AG09309 (cell line): ENCODE measurements at places on chromosomes 7 and 10.

DNA sequence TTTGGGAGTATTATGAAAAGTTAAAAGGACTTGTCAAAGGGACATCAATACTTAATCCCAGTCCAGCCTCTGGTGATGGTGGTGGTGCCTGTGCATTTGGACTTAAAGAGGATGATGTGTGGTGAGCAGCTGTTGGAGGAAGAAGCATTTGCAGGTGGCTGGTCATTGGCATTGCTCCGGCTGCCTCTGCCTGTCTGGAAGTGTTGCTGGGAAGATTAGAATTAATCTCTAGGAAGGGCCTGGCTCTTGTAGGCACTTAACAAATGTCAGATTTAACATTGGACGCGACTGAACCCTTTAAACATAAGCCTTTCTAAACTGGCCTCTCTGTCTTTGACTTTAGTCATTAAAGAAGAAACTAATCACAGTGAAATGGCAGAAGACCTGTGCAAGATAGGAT, 58.8 kb downstream of the FIGNL1 start:
- no peak for DNase-seq

GRCh38 chr10:127587668-127588365, 38.7 kb downstream of the NPS start:
- no peak for DNase-seq

DNA sequence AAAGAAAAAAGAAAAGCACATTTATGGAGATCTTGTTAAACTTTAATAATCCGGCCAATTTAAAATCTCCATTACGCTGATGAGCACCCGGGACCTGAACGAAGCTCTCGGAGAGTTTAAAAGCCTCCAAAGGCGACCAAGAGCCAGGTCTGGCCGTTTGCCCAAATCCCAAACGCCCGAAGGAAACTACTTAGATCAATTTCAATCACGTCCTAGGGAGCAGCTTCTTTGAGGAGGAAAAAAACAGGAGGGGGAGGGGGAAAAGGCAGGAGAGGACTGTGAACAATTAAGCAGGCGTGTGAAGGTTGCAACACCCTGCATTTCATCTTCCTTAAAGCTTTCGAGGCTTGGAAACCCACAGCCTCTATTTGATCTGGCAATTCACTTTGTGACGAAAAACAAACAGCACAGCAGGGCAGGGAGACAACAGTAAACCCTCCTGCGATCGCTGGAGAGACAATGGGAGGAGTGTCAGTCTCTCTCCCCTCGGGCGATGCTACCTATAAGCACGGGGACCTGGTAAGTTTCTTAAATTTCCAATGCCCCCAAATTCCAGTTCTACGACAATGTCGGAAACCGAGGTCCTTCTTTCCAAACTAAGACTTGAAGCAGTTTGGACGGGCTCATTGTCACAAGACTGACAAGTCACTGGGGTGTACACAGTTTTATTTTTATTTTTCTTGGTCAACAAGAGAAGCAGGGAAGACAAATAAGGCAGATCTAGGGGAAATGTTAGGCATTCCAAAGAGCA, 1.2 kb downstream of the KLF6 start:
- DNase-seq: no peak

DNA sequence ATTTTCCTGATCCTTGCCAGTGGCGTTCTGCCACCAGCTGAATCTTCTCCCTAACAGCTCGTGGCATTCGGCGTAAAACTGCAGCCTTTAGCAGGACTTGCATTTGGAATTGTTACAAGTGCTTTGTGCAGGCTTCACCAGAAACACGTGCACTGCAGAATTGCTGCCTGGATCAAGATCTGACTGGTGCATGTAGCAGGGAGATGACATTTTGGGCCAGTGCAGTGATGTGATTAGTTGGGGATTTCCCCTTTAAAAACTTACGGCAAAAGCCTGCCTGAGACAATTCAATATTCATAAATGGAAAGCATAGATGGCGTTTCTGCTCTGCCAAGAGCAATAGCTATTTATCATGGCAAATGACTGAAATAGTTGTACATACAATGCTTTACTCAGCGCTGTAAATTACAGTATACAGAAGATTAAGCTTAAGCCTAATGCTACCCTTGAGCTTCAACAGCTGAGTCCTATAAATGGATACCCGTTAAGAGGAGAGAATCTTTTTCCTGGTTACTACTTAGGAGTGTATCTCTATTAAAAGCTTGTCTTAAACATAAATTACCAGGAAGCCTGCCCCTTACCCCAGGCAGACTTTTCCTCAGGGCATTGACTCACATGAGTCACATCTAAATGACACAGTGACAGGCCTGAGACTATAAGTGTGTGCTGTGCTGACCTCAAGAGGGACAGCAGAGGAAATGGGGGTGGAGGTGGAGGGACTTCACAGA, 106.3 kb downstream of the ATXN7L1 start:
- no peak for DNase-seq

DNA sequence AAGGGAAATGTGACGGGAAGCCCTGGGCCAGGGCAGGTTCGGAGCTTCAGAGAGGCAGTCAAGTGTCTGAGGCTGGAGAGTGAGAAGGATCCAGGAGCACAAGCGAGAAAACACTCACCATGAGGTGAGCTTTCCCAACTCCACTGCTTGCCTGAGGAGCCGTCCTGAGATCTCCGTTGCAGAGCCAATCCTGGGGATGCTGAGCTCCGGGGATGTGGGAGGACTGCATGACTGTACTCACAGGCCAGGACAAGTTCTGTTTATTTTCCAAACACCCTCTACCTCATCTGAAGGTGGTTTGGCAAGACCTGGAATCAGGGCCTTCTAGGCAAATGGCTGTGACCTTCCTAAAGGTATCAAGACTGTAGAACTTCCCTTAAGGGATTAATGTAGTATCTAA, 38.7 kb downstream of the GLI3 start:
- DNase-seq: no peak

DNA sequence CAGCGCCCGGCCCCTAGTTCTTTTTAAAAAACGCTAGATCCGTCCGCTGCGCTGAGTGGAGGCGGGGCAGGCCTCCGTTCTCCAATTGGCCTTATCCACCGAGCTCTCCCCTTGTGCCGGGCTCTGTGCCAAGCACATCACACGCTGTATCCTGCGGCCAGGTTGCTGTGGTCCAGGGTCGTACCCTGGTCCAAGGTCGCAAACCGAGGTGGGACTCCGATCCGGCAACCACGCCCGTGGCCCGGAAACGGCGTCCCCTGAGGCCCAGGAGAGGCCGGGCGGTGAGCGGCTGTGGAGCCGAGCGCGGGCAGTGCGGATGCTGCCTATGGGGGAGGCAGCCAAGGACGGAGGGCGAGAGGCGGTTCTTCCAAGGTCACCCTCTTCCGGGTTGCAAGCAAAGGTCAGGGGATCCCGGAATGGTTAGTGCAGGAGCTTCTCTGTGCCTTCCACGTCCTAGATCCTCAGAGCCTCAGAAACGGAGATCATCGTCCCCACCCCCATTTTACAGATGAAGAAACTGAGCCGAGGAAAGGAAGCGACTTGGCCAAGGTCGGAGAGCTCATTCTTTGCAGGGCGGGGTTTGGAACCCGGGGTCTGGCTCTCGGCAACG, 72.4 kb upstream of the LRRC4 start:
- DNase-seq: no peak

GRCh38 chr7:101162551-101163278, 2.7 kb downstream of the VGF start:
- no peak for DNase-seq

DNA sequence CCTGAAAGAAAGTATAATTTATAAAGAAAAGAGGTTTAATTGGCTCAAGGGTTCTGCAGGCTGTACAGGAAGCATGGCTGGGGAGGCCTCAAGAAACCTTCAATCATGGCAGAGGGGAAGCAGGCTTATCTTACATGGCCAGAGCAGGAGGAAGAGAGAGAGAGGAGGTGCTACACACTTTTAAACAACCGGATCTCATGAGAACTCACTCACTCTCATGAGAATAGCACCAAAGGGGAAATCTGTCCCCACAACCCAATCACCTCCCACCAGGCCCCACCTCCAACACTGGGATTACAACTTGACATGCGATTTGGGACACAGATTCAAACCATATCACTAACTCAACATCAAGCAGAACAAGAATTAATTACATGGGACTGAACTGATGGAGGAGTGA, 6.9 kb upstream of the ZNF485 start:
- no peak for DNase-seq

GRCh38 chr10:63438506-63439498, 27.0 kb downstream of the JMJD1C start:
- no peak for DNase-seq

GRCh38 chr7:73766556-73767229, 3.4 kb downstream of the CLDN3 start:
- no peak for DNase-seq

- DNase-seq: no peak
These were observed 346.5 kb upstream of the GALNT17 start for GRCh38 chr7:70785427-70785826.

DNA sequence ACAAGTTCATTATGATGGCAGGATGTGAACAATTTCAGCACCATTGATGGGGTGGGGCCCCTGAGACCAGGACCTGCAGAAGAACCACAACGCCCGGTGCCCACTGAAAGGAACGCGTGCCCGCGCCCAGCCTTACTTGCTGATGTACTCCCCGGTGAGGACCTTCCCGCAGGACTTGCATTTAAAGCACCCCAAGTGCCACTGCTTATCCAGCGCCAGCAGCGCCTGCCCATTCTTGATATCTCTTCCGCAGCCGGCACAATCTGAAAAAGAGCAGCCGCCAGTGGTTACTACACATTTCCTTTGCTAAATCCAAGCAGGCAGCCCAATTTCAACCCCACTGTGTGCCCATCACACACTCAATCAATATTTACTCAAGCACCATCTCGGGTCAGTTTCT, 110.6 kb downstream of the ABLIM1 start:
- DNase-seq: no peak

- no peak for DNase-seq
These were observed 201.9 kb upstream of the SHH start for GRCh38 chr7:156014201-156014600.

- DNase-seq: no peak
These were observed 557.2 kb upstream of the CELF2 start for GRCh38 chr10:10460451-10460850.

DNA sequence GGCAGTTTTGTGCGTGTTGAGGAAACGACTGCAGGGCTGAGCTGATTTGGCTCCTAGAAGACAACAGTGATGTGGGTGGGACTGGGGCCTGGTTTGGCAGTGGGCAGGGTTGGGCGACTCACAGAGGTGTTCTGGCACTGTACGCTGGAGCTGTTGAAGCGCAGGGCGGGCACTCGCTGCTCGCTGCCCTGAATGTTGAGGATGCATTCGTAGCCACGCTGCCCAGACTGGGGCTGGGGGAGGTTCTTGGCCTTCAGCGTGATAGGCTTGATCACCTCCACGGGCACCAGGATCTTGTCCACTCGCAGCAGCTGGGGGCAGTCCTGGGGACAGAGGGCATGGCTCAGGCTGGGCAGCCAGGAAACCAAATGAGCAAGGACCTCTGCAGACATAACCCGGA, 365.4 kb downstream of the PLXNA4 start:
- DNase-seq: no peak
